ENCODE measurements at places on chromosomes 7 and 10.

GRCh38 chr10:19749185-19749729, 67.0 kb upstream of the PLXDC2 start:
- DNase-seq: no peak

DNA sequence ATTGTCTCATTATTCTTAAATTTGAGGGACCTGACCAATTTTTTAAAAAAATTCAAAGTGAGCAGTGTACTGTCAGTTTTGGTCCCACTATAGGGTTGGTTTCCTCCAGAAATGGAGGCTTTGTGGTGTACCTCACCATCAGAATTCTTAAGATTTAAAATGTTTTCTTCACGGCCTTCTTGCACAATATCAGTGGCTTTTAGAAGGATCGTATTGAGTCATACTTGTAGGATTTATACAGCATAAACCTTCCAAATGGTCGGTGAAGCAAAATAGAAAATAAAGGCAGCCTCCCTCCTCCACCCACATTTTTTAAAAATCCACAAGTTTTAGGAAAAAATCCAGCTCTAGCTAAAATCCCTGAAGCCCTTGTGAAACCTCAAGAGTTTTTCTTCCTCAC, 126.4 kb downstream of the RNLS start:
- no peak for DNase-seq

DNA sequence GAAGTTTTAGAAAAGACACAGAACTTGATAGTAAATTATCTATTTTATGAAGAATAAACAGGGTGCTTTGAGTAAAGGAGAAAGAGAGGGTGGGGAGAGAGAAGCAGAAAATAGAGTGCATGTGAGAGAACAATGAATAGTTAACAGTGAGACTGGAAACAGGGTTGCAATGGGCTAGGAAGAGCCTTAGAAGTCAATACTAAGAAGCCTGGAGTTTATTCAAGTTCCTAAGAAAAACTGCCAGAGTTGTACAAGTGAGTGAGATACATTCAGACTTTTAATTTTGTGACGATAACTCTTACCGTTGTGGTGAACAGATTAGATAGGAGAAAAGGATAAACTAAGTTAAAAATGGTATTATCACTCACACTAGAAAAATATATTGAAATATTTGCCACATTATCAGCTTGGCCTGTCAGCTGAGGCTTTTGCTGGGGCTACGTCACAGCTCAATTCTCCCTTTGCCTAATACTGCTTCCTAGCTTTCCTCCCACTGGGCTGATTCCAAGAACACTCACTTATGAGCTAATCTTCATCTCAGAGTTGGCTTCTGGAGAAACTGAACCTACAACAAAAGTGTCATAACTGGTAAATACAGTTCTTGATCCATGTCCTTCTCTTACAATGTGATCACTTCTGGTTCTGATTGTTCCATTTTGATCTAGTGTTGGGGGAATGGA, 92.7 kb downstream of the SEMA3D start:
- no peak for DNase-seq

GRCh38 chr10:124087672-124088634, 5.4 kb downstream of the CHST15 start:
- DNase-seq: no peak

GRCh38 chr7:128053023-128053422, 21.8 kb upstream of the LRRC4 start:
- no peak for DNase-seq

DNA sequence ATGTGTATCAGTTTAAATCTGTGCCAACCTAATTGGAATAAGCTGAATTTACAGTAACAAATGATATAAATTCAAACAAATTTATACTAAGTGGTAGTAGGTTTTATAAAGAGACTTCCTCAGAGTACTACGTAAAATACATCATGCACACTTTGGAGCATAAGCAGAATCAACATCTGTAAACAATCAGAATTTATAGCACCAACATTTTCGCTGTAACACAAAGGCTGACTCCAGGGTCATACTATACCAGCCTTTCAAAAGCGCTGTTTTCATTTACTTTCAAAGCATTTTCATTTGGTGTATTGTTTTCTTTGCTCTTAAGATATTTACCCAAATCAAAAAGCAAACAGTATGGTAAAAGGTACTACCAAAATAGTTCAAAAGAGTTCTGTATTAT, 29.3 kb upstream of the TMEM168 start:
- DNase-seq: no peak

GRCh38 chr10:28993861-28994260, 295.0 kb upstream of the LYZL1 start:
- DNase-seq: no peak

Measured in stimulated activated CD8-positive, alpha-beta memory T cell treated with anti-CD3 and anti-CD28 coated beads, Interleukin-7, amount 100 ng/mL, for 24 hours (primary cell).